ENCODE measurements at places on chromosomes 1 and 21.

DNA sequence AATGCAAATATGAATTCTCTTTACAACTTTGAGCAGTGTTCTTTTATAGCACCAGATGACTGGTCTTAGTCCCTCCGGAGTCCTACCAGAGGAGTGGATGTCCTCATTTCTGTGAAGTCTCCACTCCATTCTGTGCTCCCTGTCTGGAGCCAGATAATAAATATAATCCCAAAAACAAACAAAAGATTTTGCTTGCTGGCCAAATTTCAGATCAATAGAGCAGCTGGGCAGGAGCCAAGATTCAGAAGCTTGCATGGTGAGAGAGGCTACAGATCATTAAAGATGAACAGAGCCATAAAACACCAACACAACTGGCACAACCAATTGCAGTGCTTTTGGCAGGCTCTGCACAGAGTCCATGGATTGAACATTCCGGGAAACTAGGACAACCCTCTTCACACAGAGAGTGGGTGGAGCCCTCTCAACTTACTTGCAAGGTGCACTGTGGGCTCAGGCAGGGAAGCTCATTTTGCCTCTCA, 231.5 kb upstream of the SNX7 start:
- DNase-seq: no peak

GRCh38 chr21:25965951-25966707, 204.4 kb downstream of the APP start:
- DNase-seq: no peak

GRCh38 chr1:208252836-208253576, 8.8 kb upstream of the PLXNA2 start:
- DNase-seq: no peak

GRCh38 chr1:82337635-82338034, 536.9 kb downstream of the ADGRL2 start:
- no peak for DNase-seq

DNA sequence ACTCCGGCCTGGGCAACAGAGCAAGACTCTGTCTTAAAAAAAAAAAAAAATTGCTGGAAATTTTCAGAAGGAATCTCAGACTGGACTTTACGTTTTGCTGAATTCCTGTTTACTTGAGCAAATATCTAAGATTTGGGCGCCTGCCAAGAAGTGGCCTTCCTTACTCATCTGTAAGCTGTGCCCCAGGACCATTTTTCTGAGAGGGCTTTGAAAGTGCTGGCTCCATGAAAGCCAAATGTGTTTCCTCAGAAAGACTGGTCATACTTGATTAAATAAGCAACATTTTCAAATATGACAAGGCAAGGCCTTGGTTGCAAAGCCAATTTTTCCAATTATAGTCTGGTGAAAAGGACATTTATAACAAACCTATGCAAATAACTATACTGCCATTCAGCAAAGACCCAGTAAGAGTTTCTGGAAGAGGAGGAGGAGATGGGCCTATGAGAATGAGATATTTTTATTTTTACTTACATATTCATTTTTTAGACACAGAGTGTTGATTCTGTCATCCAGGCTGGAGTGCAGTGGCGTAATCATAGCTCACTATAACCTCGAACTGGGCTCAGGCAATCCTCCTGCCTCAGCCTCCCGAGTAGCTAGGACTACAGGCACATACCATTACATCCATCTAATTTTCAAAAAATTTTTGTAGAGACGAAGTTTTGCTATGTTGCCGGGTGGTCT, 56.3 kb upstream of the HTR1D start:
- no peak for DNase-seq

DNA sequence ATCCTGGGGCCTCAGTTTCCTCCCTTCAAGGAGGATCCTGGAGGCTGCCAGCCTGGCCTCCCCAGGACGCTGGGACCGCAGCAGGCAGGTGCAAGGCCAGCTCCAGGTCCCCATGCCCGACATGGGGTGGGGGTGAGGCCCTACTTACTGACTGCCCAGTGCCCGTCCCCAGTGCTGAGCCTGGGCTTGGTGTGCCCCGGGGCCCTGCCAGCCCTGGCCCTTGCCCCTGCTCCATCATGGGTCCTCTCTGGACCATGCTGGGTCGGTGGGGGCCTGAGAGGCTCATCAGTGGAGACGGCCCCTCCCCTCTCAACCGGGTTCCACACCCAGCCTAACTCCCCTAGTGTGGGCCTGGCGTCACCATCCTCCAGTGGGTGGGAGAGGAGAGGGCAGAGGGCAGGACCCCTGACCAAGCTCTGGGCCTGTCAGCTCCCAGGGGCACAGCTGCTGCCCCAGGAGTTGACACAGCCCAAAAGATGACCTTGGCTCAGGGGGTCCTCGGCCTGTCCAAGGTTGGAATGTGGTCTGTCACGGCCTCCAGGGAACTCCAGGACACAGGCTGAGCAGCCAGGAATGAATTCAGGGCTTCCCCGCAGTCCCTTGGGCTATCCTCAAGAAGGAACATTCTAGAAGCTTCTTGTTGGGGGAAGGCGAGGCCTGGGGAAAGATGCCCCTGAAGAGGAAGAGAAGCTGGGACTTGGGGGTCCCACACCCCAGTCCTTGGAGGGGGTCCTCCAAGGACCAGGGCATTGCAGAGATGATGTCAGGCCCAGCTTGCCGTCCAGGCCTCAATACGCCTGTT, 17.6 kb upstream of the ARF1 start:
- DNase-seq: no peak

- no peak for DNase-seq
Observed at GRCh38 chr1:2115702-2116341, 65.6 kb downstream of the PRKCZ start.

- DNase-seq: no peak
Observed at GRCh38 chr1:42758641-42759040, 8.2 kb downstream of the P3H1 start.

- DNase-seq: no peak
Observed at GRCh38 chr21:20902998-20903397, 95.2 kb upstream of the NCAM2 start.

DNA sequence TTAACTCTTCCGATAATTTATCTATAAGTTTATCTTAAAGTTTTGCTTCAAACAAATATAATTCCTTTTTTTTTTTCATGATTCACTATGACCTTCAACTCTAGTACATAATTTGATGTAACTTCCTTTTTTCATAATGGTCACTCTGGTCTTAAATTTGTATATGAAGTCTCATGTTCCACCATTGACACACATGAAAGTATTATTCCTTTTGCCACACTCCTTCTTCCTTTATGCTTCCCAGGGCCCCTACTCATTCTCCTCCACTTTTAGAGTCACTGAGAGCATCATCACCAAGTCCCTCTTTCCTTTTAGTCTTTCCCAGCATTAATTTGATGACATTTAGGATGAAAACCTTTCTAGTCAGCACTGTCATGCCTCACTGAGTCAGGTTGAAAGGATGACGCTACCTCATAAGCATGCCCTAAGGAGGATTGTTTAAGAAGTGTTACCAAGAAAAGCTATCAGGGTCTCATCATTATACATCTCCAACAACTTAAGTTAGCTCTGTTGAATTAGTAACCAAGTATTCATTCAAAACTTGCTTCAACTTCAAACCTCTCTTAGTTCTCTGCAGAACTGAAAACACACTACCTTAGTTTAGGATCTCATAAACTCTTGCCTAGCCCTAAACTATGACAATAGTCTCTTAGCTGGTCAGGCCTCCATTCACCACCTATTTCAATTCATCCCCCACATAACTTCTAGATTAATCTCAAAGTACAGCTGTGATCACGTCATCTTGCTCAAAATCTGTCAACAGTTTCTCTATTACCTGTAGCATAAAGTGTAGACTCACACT, 14.5 kb downstream of the AUNIP start:
- DNase-seq: no peak

- no peak for DNase-seq
Observed at GRCh38 chr1:10815858-10816195, 19.4 kb upstream of the CASZ1 start.

- peak; percentile 67 for DNase-seq
Observed at GRCh38 chr1:53959664-53960250, 13.6 kb downstream of the LRRC42 start.

DNA sequence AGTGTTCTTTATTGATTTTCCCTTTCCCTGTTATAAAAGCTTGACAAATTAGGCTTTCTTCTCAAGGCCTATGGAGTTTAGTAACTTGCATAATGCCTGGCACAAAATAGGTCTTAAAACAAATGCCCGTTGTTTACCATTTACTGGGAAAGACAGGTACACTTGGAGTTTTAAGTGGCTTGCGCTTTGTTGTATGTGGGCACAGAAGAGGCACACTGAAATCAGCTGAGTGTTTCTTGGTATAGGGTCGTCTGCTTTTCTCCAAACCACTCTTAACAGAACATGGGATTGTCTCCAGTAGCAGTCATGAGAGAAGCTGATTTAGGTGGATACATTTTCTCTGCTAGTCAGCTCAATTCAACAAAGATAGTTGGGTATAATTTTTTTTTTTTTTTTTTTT, 132.5 kb downstream of the SYT14 start:
- no peak for DNase-seq

DNA sequence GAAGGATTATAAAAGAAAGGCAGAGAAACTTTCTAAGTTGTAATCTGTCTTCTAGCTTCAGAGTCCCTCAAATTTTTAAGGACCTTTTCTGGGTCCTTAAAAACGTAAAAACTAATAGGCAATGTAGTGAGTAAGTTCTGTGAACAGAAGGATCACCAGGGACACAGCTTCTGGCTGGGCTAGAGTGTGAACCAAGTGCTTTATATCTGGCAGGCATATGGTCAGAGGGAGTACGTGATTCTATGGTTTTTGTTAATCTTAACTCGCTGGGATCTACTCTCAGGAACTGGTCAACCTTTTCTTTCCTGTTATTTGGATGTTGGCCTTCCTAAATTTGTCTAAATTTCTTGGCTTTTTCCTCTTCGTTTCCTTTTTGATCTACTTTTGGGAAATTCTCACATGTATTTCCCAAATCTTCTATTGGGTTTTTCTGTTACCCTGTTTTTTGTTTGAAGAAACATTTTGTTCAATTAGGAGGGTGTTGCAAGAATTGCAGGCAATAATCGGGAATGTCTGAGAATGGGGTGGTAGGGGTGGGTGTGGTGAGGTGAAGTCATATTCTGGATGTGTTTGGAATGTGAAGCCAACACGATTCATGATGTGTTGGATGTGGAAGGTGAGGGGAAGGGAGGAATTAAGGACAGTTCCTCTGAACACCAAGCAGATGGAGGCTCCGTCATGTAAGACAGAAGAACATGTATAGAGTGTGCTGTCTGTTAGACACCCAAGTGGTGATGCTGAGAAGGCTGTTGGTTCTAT, 193.2 kb downstream of the FMN2 start:
- DNase-seq: no peak

GRCh38 chr1:2170211-2170610, 24.4 kb downstream of the FAAP20 start:
- DNase-seq: no peak

DNA sequence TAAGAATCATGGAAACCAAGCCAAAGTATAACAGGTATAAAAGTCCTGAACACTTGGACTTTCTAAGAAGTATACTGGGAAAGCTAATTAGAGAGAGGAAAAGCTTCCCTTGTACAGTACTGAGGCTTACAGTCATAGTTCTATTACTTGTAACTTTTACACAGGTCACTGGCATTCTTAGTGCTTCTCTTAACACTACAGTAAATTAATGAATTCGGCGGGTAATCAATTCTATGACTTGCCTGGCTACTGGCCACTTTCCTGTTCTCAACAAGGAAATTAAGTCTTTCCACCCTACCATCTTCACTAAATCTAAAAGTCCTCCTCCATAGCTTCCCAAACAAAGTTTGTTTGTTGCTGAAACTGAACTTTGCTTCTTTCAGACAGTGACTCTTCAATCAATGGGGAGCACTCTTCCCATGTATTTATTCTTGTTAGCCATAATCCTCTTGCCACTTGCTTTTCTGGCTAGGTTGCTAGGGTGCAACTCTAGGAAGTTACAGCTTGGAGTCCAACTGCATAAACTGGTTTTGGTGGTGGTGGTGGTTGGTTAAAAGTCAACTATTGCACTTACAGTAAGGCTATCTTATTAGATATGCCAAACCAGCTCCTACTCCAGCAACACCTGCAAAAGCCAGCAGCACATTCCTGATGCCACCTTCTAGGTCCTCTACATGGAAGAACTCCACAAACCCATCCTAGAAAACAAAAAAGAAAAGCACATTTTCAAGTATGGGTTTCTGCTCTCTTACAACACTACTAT, 2.4 kb downstream of the MCL1 start:
- peak; percentile 36 for DNase-seq

DNA sequence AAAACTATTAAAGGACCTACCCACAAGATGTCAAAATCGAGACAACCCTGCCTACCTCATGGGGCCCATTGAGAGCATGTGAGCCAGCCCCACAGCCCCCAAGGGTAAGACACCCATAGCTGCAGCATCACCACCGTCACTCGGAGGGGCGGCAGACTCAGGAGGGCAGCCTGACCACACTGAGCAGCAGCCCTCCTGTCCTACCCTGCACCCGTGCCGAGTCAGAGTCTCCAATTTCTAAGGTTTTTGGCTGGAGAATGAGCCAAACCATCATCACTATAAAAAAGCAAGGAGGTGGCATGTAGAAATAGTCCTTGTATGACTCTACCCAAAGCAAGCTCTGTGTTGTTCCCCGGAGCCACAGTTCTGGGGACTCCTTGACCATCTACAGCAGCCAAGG, 94.7 kb downstream of the SSBP3 start:
- DNase-seq: no peak

DNA sequence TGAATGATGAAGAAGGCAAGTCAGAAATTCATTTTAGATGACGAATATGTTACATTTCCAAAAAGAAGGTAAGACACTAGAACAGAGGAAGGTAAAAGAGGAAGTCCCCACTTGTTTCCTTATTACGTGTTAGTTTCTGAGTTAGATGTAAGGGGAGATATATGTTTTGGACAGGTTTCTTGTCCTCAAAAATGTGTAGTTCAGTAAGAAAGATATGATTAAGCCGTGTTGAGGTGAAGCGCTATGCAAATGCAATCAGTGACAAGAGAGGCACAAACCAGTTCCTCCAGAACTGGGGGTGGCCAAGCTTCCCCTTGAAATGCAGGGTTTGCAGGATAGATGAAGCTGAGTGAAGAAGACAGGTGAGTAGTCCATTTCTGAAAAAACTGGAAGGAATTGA, 293.3 kb upstream of the RUNX1 start:
- DNase-seq: no peak

GRCh38 chr1:43452789-43453441, 816 bp downstream of the HYI start:
- peak; percentile 17 for DNase-seq

GRCh38 chr1:16187748-16188401, 24.6 kb downstream of the ARHGEF19 start:
- peak; percentile 78 for DNase-seq

- DNase-seq: no peak
Observed at GRCh38 chr1:90486134-90486824, 230.8 kb downstream of the BARHL2 start.

DNA sequence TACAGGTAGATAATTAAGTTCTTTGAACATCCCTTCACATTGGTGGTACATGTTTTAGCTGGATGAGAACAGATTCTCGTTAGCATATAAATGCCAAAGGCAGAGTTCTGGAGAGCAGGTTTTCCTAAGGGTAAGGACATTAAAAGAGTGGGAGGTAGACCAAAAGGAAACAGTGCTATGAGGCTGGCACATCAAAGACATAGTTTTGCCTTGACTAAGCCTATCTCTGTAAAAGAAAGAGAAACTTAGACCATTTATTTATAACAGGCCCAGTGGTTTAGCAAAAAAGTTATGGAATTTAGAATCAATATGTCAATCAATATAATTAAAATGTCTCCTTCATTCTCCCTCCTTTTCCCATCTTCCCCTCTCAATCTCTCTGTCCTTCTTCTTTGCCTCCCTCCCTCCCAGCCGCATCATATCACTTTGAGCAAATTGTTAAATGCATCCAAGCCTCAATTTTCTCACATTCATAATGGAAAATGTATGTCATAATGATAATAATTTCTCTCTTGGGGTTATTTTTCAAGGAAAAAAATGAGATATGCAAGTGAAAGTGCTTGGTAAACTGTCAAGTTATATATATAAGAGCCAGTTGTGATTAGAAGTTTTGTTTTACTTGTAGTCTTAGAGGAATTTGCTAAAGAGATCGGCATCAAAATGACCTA, 209.9 kb upstream of the SGIP1 start:
- no peak for DNase-seq

Data from hematopoietic multipotent progenitor cell treated with erythropoietin and hydrocortisone succinate and interleukin-3 and kit ligand, for 17 days (in vitro differentiated cells).